Stomach (tissue), 19 donors: ENCODE measurements at places on chromosomes 3 and 15. TPM values are rescaled to one million over a fixed set of nuclear protein-coding genes. Genes with fewer than 3 reads are reported as not detected.

DNA sequence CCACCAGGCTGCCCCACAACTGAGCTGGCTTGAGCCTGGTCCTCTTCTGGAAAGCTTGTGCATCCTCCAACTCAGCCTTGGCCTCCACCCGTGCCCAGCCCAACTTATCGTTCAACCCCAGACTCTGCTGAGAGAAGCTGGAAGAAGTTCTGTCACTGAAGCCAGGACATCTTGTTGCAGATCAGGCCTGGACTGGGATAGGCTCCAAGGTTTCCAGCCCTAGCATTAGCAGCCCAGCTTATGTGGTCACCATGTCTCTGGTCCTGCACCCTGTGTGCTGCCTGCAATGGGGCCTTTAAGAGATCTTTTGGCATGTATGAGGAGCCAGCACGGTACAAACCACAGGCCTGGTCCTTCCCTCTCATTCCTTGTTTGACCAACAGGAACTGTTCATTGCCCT is 15.2 kb upstream of the CAMP start:
- no peaks in the 10 kb centered on the region for H3K4me1 ChIP-seq
- H3K27me3 ChIP-seq: no peaks in the 10 kb centered on the region
- DNase-seq: no peak
- H3K27ac ChIP-seq: no peak overlapping the region
- no peak overlapping the region for H3K4me3 ChIP-seq
- no peaks in the 10 kb centered on the region for H3K36me3 ChIP-seq

- peaks cover 28% of the 10 kb centered on the region for H3K4me1 ChIP-seq
- H3K36me3 ChIP-seq: no peaks in the 10 kb centered on the region
- H3K4me3 ChIP-seq: no peak overlapping the region
- peaks cover 9% of the 10 kb centered on the region for H3K27me3 ChIP-seq
- no peak for DNase-seq
These were observed 68.5 kb downstream of the CPN2 start for GRCh38 chr3:194282436-194283122.

Gene GOLGA8G
- total RNA-seq: not detected

GRCh38 chr3:165753560-165753959 is 83.7 kb downstream of the BCHE start:
- H3K4me3 ChIP-seq: no peak overlapping the region
- no peak overlapping the region for H3K27ac ChIP-seq
- H3K4me1 ChIP-seq: no peaks in the 10 kb centered on the region
- peak; percentile 3 for DNase-seq
- H3K27me3 ChIP-seq: no peaks in the 10 kb centered on the region
- no peaks in the 10 kb centered on the region for H3K36me3 ChIP-seq

DNA sequence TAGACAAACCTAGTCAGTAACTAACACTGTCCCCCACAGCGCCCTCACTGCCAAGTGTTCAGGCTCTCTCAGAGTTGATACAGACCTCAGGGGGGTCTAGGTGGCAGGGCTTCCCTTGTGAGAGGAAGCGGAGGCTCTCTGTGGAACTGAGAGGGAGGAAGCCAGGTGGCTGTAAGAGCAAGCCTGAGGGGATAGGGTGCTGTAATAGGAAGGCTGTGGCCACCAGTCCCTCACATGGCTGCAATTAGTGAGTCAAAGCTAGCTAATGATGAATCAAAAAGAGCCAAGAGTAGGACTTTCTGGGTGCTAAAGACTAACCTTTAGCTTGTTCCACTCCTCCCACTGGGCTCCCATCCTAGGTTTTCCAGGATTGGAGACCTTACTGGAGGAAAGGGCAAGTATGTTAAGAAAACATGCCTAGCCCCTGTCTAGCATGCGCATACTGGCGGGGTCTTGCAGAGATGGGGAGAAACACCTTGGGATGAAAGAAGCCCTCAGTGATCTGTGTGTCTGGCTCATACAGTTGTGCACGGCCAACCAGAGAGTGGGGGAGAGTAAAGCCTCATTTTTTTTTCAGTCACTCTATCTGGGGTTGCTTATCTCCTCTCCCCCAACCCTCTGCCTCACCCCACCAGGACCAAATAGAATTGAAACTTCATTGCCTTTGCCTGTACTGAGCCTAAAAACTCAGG is 13.3 kb upstream of the SOX2 start:
- H3K27ac ChIP-seq: no peak overlapping the region
- DNase-seq: no peak
- H3K27me3 ChIP-seq: peaks cover 88% of the 10 kb centered on the region

DNA sequence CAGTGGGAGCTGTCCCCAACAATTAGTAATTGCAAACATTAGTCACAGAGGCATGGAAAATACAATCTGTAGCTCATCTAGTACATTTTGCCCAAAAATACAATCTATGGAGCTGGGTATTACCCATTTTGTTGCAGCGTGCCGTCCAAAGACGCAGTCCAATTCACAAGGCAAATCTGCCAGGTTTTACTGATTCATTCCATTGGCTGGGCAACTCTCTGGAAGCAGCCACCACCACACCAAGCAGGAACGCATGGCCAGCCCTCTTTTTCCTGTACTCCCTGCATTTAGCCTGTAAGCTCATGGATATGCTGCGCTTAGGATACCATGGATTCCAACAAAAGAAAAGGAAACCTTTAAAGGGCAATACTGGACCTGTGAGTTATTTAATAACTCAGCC is 60.5 kb upstream of the ARRDC4 start:
- H3K27ac ChIP-seq: no peak overlapping the region
- no peaks in the 10 kb centered on the region for H3K36me3 ChIP-seq
- no peak overlapping the region for H3K4me3 ChIP-seq
- no peak for DNase-seq
- H3K4me1 ChIP-seq: peaks cover 26% of the 10 kb centered on the region
- H3K27me3 ChIP-seq: peaks cover 40% of the 10 kb centered on the region

DNA sequence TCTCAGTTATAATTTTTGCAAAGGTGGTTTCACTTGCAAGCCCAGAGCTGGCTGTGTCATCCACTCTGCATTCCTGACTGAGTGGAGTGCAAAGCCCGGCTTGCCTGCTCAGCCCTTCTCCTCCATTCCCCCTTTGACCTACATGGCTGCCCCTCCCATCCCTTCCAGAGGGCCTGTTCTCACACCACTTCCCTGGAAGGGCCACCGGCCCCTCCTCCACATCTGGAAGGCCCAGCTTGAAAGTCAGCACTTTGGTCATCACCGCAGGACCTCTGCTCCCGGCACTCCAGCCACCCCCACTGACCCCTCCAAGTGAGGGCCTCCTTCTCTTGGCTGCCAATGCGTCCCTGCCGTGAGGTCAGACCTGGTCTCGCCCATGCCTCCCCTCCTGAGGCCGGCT is 74.1 kb upstream of the RNF7 start:
- peaks cover 18% of the 10 kb centered on the region for H3K27me3 ChIP-seq
- peak; percentile 55 for DNase-seq
- no peak overlapping the region for H3K27ac ChIP-seq
- no peak overlapping the region for H3K4me3 ChIP-seq
- H3K36me3 ChIP-seq: no peaks in the 10 kb centered on the region

Gene EMC7
- total RNA-seq: 37.5 TPM

Gene TRIM42
- not detected for total RNA-seq

Gene CLRN1
- total RNA-seq: not detected

Gene DCLK3
- not detected for total RNA-seq

DNA sequence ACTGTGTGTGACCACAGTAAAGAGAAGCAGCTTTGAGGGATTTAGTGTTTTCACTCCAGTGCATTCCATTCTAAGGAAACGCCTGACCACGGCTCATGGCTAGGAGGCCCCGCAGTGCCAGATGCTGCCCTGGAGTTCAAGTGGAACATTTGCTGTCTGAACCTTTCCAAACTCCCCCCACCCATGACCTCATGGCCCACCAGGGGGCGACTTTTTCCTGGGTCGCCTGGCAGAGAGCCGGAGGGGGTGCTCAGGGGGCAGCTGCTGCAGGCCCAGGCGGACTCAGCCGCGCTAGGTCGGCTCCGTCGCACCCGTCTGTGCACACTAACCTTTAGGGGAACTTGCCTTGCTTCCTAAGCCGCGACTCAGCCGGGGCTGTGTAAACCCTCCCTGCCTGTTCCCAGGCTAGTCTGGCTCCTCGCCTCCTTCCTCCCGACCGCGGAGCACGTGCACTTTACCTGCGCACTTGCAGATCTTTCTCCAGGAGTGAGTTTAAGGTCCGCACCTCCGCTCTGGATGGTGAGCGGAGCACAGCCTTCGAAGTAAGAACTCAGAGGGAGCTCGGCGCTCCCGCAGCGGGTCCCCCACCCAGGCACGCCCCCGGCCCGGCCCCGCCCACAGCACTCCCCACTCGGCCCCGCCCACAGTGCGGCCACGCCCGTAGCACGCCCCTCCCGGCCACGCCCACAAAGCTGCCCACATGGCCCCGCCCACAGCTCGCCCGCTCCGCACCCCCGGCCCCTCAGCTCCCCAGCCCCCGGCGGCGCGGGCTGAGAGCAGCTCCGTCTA is at the start of gene OCA2:
Gene OCA2 (minus strand): TSS at position 550 of the 789 bp plus-strand sequence. CDS start 17,441 bp downstream, outside the sequence.
- H3K4me3 ChIP-seq: peak within 1 kb of the TSS; percentile 29
- DNase-seq: peak; percentile 61
- H3K27me3 ChIP-seq: peaks cover 54% of the 10 kb centered on the region
- H3K27ac ChIP-seq: peak within 1 kb of the TSS; percentile 21
- H3K4me1 ChIP-seq: peaks cover 46% of the 10 kb centered on the region

GRCh38 chr15:76440441-76440840 is 103.9 kb downstream of the ISL2 start:
- no peak overlapping the region for H3K4me3 ChIP-seq
- H3K27me3 ChIP-seq: no peaks in the 10 kb centered on the region
- H3K36me3 ChIP-seq: no peaks in the 10 kb centered on the region
- no peaks in the 10 kb centered on the region for H3K4me1 ChIP-seq
- no peak for DNase-seq
